ELR (cell line): ENCODE measurements at places on chromosomes 16 and 17.

DNA sequence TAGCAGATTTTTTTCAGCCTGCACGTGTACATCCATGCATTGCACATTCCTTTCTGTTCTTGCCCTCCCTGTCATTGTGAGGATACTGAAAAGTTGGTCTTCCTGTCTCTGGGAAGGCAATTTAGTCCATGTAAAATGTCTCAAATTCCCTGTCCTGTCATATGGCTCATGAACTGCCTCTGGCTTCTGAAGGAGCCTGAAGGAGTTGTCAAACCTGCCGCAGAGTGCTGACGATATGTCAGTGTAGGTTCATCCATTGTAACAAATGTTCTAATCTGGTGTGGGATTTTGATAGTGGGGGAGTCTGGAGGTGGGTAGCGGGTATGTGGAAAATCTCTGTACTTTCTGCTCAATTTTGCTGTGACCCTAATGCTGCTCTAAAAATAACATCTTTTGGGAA, 59.6 kb downstream of the YPEL2 start:
- no peak for DNase-seq

DNA sequence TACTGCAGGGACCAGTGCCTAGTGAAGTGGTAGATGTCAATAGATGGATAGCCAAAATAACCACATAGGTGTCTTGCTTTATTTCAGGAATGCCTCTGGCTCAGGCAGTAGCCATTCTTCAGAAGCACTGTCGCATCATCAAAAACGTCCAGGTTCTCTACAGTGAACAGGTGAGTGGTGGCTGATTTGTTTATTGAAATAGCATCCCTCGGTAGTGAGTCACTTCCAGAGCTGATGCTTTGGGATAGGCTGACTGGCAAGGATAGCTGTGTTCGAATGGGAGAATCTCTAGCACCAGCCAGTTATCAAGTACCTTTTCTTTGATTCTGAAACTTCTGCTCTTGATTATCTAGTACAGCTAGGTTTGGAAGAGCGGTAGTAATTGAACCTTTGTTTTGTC, 10.3 kb downstream of the PHAF1 start:
- DNase-seq = peak; percentile 43

DNA sequence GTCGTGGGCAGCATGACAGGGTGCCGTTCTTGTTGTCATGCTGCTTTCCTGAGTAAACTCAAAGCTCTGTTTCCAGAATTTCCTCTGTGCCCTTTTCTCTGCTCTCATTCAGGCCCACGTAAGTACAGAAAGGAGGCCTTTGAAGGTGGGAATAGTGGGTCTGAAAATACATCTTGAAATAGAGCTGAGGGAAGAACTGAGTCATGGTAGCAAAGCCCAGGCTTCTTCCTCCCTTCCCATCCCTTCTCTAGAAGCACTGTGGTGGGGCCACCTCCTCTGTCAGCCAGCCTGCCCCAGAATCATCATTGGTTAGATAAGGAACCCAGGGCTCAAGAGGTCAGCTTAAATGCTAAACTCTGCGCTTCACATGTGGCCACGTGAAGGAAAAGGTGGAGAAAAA, 9.4 kb downstream of the CTRL start:
- DNase-seq = no peak

DNA sequence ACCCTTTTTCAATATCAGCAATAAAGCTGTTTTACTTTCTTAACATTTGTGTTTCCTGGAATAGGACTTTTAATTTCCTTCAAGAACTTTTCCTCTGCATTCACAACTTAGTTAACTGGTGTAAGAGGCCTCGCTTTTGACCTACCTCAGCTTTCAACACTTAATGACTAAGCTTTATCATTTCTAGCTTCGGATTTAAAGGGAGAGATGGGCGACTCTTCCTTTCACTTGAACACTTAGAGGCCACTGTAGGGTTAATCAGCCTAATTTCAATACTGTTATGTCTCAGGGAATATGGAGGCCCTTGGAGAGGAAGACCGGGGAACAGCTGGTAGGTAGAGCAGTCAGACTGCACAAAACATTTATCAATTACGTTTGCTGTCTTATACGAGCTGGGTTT, 4.7 kb downstream of the SYNRG start:
- no peak for DNase-seq

- peak; percentile 45 for DNase-seq
These were observed 19.7 kb downstream of the DEXI start for GRCh38 chr16:10922328-10923145.

DNA sequence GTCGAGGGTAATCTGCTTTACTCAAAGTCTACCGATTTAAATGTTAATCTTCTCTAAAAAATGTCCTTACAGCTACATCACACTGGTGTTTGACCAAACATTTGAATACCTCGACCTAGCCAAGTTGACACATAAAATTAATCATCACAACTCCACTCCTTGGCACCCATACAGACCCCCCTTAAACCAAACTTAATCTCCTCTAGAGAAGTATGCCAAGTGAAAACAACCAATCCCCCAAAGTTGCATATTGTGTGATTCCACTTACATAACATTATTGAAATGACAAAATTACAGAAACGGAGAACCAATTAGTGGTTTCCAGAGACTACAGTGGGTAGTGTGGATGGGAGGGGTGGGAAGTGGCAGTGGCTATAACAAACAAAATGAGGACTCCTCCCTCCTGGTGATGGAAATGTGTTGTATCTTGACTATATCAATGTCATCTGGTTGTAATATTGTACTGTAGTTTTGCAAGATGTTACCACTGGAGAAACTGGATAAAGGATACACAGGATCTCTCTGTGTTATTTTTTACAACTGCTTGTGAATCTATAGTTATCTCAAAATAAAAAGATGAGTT, 39.4 kb downstream of the CAPNS2 start:
- no peak for DNase-seq

- no peak for DNase-seq
These were observed 28.9 kb downstream of the ZDHHC7 start for GRCh38 chr16:84982434-84982833.

DNA sequence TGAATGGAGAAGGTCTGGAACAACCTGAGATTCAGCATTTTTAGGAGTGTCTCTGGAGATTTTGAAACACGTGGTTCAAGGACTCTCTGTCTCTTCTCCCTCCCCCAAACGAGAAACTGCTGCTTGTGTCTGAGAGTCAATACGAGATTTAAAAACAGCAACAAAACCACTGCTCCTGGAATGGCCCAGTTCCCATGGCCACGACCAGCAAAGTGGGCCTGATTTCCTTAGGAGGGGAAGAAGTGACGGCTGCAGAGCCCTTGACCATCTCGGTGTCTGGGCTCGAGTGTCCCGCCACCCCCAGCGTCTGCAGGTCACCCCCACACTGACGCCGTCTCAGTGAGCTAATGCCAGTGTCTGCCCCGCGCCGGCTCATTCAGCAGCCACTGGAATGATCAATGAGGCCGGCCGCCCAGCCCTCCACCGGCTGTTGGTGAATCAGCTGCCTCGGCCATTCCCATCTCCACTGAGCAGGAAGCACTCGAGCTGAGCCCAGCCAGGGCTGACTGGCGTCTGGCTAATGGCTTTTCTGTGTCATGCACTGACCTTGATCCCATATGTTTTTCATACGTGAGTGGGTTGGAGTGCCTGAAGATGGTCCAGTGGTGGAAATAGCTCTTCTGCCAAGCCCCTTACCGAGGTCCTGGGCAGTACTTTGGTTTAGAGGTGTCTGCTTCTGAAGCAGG, 151.8 kb downstream of the PITPNC1 start:
- DNase-seq = peak; percentile 97

- no peak for DNase-seq
These were observed 13.7 kb upstream of the WIPI1 start for GRCh38 chr17:68470961-68471360.

DNA sequence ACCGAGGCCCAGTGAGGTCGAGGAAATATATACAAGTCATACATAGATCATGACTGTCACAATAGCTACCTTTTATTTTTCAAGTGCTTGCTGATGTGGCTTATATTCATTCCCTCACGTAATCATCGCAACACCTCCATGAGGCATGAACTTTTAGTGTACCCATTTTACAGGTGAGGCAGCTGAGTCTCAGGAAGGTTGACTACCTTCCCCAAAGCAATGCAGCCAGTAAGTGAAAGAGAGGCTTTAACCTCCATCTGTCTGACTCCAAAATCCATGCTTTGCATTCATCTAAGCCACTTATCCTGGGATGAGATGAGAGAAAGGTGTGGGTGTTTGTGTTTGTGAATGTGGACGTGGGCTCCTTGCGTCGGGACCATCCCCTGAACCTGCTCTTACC, 30.8 kb downstream of the CALB2 start:
- DNase-seq = no peak

DNA sequence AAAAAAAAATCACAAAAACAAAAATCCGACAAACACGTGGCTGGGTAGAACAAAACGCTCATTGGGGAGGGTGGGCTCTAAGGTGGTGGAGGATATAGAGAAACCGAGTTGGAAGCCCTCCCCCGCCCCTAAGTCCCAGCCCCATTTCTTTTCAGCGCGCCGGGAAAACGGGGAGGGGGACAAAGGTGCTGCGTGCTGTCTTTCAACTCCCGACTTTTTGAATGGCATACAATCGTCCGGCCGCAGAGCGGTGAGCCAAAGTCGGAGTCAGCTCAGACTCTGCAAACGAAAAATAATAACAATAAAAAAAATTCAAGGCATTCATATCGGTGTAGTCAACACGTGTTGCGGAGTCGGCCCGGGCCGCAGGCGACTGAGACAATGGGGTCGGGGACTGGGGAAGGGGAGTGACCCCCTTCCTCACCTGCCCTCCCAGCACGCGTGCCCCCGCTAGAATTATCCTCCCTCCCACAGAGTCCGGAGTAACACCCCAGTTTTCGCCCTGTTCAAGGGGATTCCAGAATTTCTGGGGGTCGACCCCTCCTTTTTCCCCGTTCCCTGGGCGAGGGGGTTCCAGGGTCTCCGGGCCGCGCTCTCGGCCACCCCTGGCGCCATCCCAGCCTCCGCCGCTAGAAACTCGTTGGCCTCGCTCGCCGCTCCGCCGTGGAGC, 1.7 kb upstream of the IGF2BP1 start:
- peak; percentile 64 for DNase-seq

DNA sequence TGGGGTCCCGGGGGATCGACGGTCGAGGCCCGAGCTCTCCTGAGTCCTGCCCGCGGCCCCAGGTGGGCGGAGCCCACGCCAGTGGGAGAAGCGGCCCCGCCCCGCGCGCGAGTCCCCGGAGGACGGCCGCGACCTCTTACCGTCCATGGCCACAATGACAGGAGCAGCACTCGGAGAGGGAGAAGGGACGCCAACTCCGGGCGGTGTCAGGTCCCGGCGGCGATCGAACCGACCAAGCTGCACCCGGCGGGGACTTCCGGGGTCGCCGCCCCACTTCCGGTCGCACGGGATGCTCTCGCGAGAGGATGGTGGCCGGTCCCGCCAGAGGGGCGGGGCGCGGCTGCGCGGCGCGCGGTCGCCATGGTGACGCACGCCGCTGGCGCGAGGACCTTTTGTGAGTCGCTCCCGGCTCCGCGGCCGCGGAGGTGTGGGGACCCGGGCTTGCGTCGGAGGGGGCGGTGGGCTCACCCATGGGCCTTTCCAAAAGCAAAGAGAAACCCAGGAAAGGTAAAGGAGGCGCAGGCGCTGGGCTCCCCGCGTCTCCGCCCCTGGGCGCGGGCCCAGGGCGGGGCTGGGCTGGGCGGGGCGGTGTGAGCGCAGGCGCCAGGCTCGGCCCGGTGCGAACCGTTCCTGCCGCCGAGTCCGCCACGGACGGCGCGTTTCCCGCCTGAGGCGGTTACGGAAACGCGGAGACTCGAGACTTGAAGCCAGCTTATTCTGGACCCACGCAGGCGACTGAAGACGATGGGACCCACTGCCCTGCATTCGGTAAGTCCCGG, at the start of the genes CHMP1A and SPATA33:
CHMP1A (minus strand) TSS at position 267 of the 779 bp plus-strand sequence; CDS start at position 147, 120 bp downstream.
SPATA33 (plus strand) TSS at position 395 of the 779 bp plus-strand sequence; CDS start at position 471, 76 bp downstream.
- DNase-seq = peak; percentile 91

GRCh38 chr16:59920054-59920453, 1185.9 kb upstream of the GOT2 start:
- no peak for DNase-seq

- DNase-seq = no peak
These were observed 182.8 kb upstream of the CACNG3 start for GRCh38 chr16:24073321-24073720.

GRCh38 chr17:14125518-14126137, 56.3 kb downstream of the COX10 start:
- DNase-seq = no peak

DNA sequence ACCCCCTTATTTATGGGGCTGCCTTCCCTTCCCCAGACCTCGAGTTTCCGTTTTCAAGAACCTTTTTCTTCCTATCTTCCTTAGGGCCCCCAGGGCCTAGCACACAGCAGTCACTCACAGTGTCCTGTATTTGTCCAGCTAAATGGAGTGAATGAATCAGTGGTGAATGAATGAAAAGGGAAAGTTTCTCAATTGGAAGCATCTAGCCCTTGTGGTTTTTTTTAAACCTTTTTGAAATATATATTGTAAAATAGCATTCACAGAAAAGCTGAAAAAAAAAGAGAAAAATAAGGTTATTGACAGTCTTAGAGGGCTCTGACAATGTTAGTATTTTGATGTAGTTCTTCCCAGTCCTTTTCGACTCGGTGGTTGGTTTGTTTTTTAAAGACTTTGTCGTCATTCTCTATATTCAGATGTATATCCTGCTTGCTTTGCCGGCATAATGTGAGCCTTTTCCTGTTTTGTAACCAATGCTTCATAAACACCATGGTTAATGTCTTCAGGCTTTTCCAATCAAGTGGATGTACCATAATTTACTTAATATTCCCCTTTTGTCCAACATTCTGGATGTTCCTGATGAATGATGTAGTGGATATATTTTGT, 45.3 kb downstream of the RAI1 start:
- DNase-seq = peak; percentile 21

DNA sequence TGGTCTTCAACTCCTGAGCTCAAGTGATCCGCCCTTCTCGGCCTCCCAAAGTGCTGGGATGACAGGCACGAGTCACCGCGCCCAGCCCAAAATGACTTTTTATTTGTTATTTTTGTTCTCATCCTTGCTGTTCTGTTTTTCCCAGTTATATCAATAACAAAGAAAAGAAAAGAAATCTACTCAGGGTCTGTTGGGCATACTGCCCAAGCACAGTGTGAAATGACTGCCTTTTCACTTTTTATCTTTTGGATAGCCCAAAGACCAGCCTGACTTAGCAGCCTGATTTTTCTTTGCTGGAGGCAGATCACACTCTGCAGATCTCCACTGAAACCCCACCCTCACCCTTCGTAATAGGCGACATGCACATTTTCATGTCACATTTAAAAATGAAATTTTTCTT, 493.2 kb downstream of the MAF start:
- DNase-seq = no peak

- peak; percentile 87 for DNase-seq
These were observed 404.0 kb upstream of the HSBP1 start for GRCh38 chr16:83403761-83404160.

- no peak for DNase-seq
These were observed 2.2 kb downstream of the C16orf95 start for GRCh38 chr16:87314990-87315420.

DNA sequence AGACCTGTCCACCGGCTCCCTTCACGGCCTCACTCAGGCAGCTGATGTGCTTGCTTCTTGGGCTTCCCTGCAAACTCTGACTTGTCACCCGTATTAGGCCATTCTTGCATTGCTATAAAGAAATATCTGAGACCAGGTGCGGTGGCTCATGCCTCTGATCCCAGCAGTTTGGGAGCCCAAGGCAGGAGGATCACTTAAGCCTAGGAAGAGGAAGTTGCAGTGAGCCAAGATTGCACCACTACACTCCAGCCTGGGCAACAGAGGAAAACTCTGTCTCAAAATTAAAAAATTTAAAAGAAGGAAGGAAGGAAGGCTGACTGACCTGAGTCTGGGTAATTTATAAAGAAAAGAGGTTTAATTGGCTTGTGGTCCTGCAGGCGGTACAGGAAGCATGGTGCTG, 17.0 kb downstream of the SOST start:
- no peak for DNase-seq
